CD4-positive, CD25-positive, alpha-beta regulatory T cell (primary cell): ENCODE measurements at places on chromosomes 1 and 21. TPM values are rescaled to one million over a fixed set of nuclear protein-coding genes. Genes with fewer than 3 reads are reported as not detected.

The SKI gene
- total RNA-seq = 218 TPM

The LENEP gene
- not detected for total RNA-seq

The TMEM61 gene
- not detected for total RNA-seq

The AMPD1 gene
- 0.69 TPM for total RNA-seq

The EVI5 gene
- total RNA-seq = 2.7 TPM

The MXRA8 gene
- 0.17 TPM for total RNA-seq

The CFAP126 gene
- total RNA-seq = not detected

The PITHD1 gene
- 85.8 TPM for total RNA-seq

The SERTAD4 gene
- total RNA-seq = not detected

The RHD gene
- total RNA-seq = 0.20 TPM

The REN gene
- total RNA-seq = not detected

The MYCL gene
- not detected for total RNA-seq

The KCNK2 gene
- total RNA-seq = not detected

The PTBP2 gene
- 31.9 TPM for total RNA-seq

The MEGF6 gene
- total RNA-seq = 123 TPM

The INSRR gene
- total RNA-seq = 0.07 TPM

The ABCA4 gene
- not detected for total RNA-seq

The ITLN2 gene
- not detected for total RNA-seq

The CFHR3 gene
- total RNA-seq = not detected

The OPTC gene
- total RNA-seq = not detected

The PGLYRP4 gene
- total RNA-seq = 0.20 TPM

The IFI16 gene
- 130 TPM for total RNA-seq

The FRRS1 gene
- 1.1 TPM for total RNA-seq

The APH1A gene
- total RNA-seq = 119 TPM

The EVA1C gene
- 8.3 TPM for total RNA-seq

The CELA3B gene
- not detected for total RNA-seq

The PRDM16 gene
- 0.27 TPM for total RNA-seq

The SRM gene
- total RNA-seq = 29.6 TPM

The RAB25 gene
- total RNA-seq = 1.5 TPM

The EXO5 gene
- 7.2 TPM for total RNA-seq

The EPHB2 gene
- not detected for total RNA-seq

The TRABD2B gene
- total RNA-seq = not detected

The RIIAD1 gene
- not detected for total RNA-seq

The IGSF21 gene
- not detected for total RNA-seq

The INAVA gene
- not detected for total RNA-seq

The LCE1B gene
- not detected for total RNA-seq

The IFFO2 gene
- 101 TPM for total RNA-seq

The CAPN8 gene
- total RNA-seq = 1.1 TPM

The HLX gene
- total RNA-seq = 0.20 TPM

The C1orf185 gene
- total RNA-seq = not detected

The S100A1 gene
- total RNA-seq = not detected
